ENCODE measurements at places on chromosomes 7 and 10.
A peak's percentile ranks its signal among the peaks of the same experiment; 100 is the strongest.

DNA sequence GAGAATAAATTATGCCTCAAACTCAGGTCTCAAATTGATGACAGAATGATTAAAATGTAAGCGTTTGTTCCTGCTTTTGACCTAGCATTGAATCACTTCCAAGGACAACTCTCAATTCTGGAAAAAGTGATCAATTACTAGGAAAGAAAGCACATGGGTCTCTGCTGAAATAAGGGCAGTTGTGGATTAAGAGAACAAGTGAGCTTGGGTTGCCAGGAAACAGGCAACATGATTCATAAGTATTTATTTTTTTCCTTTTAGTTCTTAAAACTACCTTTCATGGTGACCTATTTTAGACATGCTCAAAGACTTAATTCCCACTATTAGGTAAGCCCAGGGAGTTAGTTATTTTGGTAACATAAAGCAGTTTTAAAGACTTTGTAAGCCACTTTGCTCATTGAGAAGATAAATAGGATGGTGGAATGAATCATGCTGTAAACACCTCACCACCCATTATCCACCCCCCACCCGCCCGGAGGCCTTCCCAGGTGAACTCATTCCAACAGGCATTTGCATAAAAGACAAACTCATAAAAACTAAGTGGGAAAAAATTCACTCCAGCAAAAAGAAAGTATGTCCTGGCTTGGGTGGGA lies 728.3 kb downstream of the SORCS1 start:
- DNase-seq = no peak

DNA sequence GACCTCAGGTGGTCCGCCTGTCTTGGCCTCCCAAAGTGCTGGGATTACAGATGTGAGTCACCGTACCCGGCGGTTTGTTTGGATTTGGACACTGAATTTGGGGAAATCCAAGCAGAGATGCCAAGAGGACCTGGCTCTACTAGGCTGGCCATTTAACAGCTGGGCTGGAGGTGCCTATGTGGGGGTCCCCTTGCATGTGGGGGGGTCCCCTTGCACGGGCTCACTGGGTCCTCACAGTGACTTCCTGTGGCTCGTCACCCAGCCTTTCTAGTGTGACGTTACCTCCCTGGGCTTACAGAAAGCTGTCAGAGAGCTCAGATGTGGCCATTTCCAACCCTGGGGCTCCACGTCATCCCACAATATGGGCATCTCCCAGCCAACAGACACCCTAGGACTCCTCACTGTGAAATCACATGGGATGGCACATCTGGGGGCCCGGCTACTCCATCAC lies 49.3 kb upstream of the GNA12 start:
- no peak for DNase-seq

GRCh38 chr10:6756716-6757115 lies 176.6 kb upstream of the PRKCQ start:
- DNase-seq = no peak

DNA sequence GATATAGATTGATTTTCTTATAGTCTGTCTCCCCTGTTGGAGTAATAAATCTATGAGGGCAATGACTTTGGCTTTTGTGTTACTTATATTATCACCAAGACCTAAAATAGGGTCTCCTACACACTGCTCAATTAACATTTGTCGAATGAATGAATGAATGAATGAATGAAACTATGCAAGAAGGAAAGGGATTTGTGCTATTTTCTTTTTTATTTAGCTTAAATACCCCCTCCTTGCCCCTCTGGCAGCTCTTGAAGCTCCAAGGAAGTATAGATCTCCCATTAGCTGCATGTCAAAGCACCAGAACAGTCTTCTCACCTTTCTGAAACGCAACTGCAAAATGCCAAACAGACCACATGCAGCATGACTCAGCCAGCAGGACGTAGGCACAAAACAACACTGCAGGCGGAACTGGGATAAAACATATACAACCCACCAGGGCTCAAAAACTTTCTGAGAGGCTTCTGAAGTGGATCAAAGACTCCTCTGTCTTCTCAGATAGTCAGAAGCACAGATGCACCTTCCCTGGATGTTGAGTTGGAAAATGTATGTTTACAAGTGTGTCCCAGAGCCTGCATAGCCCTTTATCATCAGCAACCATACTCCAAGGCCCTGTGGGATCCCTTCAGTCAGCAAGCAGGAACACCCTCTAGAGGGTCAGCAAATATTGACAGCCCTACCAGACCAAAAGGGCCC lies 187.8 kb downstream of the NPSR1 start:
- no peak for DNase-seq

DNA sequence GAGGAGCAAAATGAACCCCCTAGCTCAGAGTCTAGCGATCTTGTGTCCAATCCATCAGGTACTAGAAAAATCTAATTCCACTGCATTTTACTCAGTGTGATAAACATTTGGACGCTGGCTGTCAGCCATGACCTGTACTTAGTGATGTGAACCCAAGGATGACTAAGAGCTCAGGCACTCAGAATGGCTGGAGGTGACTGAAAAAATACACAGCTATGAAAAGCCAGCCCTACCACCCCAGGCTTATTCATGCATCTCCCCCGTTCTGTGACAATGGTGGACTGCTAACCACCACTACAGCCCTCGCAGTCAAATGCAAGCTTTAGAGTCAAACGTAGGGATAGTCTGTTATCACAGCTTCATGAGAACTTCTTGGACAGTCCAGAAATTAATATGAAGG lies 14.9 kb downstream of the AFAP1L2 start:
- no peak for DNase-seq

DNA sequence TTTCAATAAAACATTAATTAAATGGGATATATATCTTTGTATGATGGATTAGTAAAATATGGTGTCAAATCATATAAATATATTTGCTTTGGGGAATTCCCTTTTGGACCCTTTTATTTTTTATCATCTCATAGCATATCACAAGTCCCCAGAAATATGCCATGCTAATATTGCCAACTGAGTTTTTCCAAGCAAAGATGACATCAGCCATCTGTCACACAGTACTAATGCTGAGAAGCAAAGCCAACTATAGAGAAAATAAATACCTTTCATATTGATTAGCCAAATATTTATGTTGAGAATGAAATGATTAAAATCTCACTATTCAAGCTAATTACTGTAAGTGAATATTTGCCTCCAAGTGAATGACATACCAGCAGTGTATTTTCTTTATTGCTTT lies 575.3 kb downstream of the ETV1 start:
- no peak for DNase-seq

- no peak for DNase-seq
These were observed 60.0 kb downstream of the DGKB start for GRCh38 chr7:14842523-14842922.

GRCh38 chr10:105681051-105681450 lies 1040.0 kb downstream of the SORCS3 start:
- no peak for DNase-seq

DNA sequence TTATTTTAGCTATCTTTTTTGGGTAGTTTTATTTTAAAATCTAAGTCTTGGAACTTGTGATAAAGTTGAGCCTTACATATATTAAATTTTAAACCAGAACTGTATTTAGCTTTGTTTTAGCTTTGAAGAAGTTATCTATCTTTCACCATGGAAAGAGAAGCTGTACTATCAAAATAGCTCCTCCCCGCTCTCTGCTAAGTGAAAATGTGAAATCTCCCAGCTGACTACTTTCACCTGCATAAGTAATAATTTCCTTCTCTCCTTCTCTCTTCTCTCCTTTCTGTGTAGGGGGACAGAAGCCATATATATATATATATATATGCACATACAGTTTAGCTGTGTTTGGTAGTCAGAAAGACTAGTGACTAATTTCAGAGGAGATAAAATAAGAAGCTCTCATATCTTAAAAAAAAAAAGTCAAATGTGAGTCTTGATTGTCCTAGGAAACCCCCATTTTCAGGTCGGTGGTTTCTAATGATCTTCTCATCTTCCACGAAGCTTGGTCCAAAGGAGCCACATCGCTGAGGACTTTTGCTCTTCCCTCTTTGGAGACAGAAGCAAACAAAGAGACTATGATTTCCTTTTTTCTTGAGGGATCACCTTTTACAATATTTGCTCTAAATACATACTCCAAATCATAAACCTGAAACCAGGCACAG lies 30.6 kb upstream of the GDI2 start:
- no peak for DNase-seq

- no peak for DNase-seq
These were observed 255.8 kb downstream of the TWIST1 start for GRCh38 chr7:18861514-18862118.

DNA sequence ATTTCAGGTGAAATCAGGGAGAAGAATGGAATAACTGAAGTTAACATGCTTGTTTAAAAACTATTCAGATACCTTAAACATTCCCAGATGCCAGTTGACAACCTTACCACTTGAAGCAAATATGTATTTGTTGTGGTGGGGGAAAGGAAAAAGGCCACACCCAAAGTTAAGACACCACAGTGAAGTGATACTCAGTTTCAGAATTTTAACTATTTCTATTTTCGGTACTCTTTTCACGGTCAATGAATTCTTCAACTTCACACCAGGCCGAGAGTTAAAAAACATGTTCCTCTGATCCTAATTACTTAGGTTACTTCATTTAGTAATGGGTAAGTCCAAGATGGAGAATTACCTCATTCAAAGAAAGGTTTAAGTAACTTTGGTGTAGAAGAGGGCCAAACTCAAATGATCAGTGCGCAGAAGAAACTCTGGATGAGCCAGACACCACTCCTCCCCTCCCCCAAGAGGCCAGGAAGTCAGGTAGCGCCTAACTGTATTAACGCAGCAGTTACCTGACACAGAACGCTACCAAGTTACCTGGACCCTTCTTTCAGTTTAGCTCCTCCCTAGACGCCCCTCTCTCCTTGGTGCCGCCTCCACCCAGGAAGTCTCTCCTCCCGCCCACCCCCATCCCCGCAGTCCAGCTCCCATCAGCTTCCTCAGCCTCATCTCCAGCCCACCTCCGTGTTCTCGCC lies 700 bp downstream of the MTPN start:
- peak; percentile 32 for DNase-seq
